Brain pericyte (primary cell): ENCODE measurements at places on chromosomes 5 and 9.

DNA sequence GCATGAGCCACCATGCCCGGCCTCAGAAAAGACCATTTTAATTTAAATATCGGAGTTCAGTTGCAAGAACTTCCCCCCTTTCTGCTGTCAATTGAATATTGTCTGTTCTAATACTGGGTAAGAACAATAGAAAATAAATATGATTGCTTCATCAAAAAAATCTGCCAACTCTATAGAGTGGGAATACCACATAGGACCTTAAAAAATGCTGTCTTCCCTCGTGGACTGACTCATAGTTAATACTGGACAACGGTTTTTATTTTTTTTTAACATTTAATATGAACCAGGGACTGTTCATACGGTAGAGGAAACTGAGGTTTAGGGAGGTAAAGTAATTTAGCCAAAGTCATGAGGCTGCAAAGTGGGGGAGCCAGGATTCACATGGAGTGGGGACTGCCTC lies 9.7 kb downstream of the ZNF462 start:
- no peak for DNase-seq

DNA sequence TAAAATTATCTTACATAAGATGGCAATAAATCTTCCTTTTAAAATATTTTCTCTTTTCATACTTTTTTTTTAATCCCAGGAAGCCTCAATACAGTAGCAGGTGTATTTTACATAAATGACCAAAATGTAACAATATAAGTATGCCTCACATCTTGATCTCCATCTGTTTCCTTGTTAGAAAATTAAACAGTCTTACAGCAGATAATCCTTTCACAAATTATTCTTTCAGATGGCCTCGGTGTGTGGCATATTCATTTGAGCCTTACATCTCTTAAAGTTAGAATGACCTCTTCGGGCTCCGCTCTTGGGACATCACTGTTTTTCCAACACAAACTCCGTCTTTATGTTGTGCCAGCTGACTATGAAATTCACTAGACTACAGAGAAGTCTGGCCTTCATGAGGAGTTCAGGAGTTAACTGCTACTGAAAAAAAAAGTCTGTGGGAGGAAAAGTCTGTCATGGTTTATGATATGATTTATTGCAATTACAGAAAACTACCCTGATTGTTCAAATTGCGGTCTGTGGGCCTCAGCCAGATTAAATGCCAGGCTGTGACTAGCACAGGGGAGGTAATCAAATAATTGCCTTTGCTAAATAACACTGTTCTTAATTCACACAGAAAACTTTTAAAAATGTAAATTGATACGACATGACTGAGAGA lies 292.9 kb upstream of the PUM3 start:
- no peak for DNase-seq

DNA sequence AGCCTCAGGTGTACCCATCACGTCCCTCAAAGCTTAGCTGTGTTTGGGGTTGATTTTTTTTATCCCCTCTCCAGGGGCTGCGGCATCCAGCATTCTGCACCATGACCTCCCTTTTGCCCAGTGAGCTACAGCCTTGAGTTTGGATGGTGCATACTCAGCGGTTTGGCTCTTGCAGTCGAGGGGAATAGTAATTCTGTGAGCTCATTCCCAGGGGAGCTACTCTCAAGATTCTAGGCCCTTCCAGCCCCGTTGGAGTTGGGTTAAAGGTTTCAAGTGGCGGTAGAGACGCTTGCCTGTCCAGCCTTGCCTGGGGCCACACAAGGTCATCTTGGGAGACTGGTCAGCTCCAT lies 102.2 kb upstream of the SPRY4 start:
- peak; percentile 57 for DNase-seq

DNA sequence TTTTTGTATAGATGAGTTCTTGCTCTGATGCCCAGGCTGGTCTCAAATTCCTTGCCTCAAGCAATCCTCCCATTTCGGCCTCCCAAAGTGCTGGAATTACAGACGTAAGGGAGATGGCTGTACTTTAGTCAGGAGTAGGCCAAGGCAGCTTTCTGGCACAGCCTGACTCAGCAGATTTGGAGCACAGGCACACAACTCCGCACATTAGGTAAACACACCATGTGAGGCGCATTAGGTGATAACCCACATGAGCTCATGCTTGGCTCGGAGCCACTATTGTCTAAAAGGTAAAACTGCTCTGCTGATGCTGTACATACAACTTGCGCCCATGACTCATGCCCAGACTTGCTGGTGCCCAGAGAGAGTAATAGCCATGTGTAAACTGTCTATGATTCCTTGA lies 1157.9 kb downstream of the TAF11L14 start:
- no peak for DNase-seq

GRCh38 chr5:16936989-16937438 lies 926 bp upstream of the MYO10 start:
- DNase-seq, result no peak

DNA sequence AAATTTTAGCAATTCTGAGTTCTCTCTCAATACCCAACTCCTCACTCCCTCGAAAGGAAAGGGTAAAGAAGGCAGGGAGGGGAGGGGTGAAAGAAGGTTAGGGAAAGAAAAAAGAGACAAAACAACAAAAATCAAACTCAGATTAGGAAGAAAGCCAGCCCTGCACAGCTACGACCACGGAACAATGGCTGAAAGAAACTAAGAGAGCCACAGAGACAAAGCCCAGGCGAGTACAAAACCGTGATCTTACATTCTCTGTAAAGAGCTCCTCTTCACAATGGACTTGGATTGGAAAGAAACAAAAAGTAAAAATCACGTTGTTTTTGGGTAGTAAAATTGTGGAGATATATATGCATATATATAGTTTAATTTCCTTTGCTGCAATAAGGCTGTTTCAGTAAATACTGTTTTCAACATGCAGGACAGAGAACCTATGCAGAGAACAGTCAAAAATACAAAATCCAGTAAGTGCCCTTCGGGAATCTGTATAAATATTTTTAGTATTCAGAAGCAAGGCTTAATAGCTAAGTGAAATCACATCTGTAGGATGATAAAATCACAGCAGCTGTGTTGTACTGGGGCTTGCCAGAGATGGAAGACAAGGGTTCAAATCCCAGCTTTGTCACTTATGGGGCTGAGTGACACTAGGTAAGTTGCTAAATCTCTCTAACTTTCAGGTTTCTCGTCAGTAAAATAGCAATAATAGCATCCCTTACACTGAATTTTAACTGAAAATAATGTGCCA lies 16.9 kb downstream of the PSMB7 start:
- no peak for DNase-seq

GRCh38 chr5:127987354-127988145 lies 96.0 kb upstream of the SLC12A2 start:
- DNase-seq, result no peak

GRCh38 chr9:136978073-136978864 lies 965 bp downstream of the PTGDS start:
- no peak for DNase-seq

- DNase-seq, result no peak
These were observed 254.6 kb upstream of the SLC24A2 start for GRCh38 chr9:20043461-20043860.

DNA sequence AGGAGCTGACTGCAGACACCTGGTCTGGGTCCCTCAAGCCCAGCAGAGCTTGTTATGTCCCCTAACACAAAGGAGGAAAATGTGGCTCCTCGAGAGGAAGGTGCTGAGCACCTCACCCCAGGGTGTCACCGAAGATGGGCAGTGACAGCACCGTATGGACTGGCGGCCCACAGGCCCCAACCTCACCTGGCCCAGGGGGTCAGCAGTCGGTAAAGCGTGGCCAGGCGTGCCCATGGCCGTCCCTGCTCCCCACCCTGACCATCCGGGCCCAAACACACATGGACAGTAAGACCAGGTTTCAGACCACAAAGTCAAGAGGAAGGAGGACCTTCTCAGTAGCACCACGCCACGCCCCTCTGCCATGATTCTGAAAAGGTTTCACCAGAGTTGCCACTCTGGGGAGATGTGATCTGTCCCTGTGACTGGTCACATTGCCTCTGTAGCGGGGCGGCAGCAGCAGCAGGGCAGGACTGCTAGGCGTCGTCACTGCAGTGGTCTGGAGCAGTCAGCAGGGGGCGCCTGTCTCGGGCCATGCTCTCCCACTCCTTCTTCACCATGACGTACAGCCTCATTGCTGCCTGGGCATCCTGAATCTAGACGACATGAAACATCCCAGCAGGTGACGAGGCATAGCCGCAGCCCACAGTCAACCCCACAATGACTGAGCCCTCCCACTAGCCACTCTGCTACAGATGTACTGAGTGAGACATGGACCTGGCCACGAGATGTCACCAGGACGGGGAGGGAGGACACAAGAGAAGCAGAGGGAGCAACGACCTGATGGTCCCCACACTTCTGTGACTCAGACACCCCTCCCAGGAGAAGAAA lies 11.1 kb downstream of the REXO4 start:
- DNase-seq, result peak; percentile 29

DNA sequence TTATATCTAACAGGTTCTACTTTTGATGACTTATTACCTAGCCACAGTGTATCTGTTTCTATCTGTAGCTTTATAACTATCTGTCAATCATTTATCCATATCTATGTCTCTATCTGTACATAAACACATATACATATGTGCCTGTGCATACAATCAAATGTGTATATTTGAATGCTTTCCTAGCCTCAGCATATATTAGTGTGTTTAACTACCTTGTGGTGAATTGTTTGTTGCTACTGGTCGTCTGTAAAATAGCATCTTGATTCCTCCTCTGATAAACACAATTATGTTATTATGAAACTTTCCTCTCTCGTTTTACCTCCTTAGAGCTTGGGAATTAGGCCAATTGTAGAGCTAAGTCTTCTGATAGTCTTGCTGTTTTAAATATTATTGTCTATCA lies 44.4 kb downstream of the PARP8 start:
- DNase-seq, result no peak

- no peak for DNase-seq
These were observed 647 bp upstream of the MEGF9 start for GRCh38 chr9:120714846-120715388.

DNA sequence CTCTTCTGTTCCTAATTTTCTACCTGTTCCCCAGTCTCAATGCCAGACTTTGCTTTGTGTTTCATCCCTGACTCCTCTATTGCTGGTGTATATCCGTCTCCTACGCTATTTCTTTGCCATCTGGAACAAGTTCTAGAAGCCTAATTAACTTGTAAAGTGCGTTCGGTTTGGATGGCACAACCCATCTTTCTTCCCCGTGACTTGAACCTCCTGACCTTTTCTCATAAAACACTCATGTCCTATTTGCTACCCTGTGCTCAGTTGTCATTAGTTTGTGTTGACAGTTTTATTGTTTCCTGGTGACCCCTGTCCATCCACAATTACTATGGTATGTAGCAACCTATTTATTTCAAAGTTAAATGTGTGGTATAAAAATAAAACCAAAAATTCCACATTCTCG lies 323.5 kb downstream of the TLE4 start:
- DNase-seq, result no peak

GRCh38 chr5:110043025-110043424 lies 353.3 kb downstream of the MAN2A1 start:
- DNase-seq, result no peak

DNA sequence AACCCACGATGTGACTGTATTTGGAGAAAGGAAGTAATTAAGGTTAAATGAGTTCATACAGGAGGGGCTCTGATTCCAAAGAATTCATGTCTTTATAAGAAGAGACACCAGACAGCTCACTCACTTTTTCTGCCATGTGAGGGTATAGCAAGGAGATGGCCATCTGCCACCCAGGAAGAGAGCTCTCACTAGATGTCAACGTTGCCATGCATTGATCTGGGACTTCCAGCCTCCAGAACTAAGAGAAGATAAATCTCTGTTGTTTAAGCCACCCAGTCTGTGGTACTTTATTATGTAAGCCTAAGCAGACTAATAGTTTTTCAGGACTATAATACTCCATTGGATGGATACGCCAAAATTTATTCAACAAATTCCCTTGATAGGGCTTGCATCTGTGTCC lies 89.8 kb upstream of the RAD23B start:
- DNase-seq, result no peak
